Neural progenitor cell (in vitro differentiated cells): ENCODE measurements at places on chromosomes 7 and 10.
A peak's percentile ranks its signal among the peaks of the same experiment; 100 is the strongest.

- no peak overlapping the region for H3K4me3 ChIP-seq
- H3K27me3 ChIP-seq, result no peaks in the 10 kb centered on the region
- H3K4me1 ChIP-seq, result no peaks in the 10 kb centered on the region
- DNase-seq, result no peak
These were observed 166.0 kb upstream of the EEPD1 start for GRCh38 chr7:35987016-35987415.

DNA sequence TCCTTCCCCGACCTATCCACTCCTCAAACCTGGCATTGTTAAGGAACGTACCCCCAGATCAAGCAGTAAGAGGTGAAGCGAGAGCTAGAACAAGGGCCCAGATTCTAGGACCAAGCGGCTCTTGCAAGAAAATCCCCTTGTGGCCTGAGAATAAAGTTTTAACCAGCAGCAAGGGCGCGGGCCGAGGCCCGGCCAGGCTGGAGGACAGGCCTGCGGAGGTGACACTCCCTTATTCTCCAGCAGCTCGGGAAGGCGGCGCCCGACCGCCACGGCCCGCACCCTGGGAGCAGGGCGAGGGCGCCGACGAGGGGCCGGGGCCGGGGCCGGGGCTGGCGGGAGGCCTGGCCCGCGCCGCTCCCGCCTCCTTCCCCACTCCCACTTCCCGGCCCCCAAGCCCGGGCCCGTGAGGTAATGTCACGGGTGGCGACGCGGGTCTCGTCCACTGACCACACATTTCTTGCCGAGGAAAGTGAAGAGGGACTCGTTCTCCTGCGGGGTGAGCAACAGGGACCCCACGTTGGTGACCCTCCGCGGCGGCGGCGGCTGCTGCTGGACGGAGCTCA lies 551 bp downstream of the WASL start:
- H3K4me3 ChIP-seq, result peak overlapping the region; percentile 96
- no peaks in the 10 kb centered on the region for H3K36me3 ChIP-seq
- peaks cover 54% of the 10 kb centered on the region for H3K4me1 ChIP-seq
- H3K27ac ChIP-seq, result peak overlapping the region; percentile 96

- H3K27me3 ChIP-seq, result no peaks in the 10 kb centered on the region
- H3K36me3 ChIP-seq, result no peaks in the 10 kb centered on the region
- H3K4me3 ChIP-seq, result no peak overlapping the region
- no peak for DNase-seq
- peaks cover 3% of the 10 kb centered on the region for H3K4me1 ChIP-seq
These were observed 216.3 kb upstream of the NRP1 start for GRCh38 chr10:33550811-33551210.

- DNase-seq, result no peak
- no peaks in the 10 kb centered on the region for H3K27me3 ChIP-seq
- no peaks in the 10 kb centered on the region for H3K36me3 ChIP-seq
- no peak overlapping the region for H3K27ac ChIP-seq
These were observed 25.8 kb downstream of the EMX2 start for GRCh38 chr10:117568334-117568733.

GRCh38 chr10:17060289-17060688 lies 69.3 kb downstream of the CUBN start:
- no peak overlapping the region for H3K4me3 ChIP-seq
- H3K27ac ChIP-seq, result no peak overlapping the region
- H3K4me1 ChIP-seq, result no peaks in the 10 kb centered on the region
- no peaks in the 10 kb centered on the region for H3K27me3 ChIP-seq

DNA sequence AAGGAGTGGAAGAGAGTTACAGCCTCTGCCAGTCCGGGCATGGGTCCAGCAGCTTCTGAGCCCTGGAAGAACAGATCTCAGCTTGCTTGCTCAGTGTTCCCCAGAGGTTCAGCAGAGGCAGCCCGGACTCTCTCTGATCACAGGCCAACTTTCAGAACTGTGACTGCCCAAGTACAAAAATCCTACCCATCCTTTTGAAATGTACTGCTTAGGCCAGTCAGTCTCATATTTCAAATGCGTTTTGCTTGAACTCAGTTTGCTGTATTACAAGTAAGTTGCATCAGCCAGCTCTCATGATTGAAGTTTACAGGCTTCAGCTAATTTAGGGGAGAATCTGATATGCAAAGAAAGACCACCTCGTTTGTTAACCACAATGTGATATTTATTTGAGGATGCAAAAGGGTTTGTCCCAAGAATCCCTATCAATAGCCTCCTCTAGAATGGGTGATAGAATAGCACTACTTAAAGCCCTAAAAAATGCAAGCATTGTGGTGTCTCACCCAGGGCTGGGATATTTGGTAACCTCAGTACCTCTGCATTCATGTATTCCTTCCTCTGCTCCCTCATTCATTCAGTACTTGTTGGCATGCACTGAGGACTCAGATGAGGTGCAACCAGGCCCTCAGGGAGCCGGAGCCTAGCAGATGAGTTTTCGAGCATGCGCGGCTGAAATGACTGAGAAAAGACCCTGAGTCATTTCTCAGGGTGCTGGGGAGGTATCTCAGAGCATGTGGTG lies 7.0 kb downstream of the AIMP2 start:
- no peak overlapping the region for H3K27ac ChIP-seq
- H3K4me1 ChIP-seq, result no peaks in the 10 kb centered on the region
- no peak overlapping the region for H3K4me3 ChIP-seq
- H3K36me3 ChIP-seq, result no peaks in the 10 kb centered on the region
- H3K27me3 ChIP-seq, result no peaks in the 10 kb centered on the region

DNA sequence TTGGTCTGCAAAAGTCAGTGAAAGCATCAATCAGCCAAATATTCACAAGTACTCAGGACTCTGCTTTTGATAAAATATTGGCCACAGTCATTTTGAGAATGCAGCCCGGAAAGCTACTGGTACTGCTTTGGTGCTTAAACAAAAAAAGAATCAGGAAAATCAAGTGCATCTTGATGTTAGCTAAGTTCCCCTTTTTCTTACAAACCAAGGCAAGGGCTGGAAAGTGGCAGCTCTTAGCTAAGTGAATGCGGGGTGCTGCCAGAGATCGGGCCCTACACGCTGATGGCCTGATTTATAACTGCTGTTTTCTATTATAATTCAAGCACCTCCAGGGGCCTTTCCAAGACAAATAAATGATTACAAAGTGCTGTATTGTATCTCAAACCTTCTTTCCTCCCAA lies 136.8 kb upstream of the MGMT start:
- no peaks in the 10 kb centered on the region for H3K27me3 ChIP-seq
- no peak overlapping the region for H3K4me3 ChIP-seq
- peaks cover 2% of the 10 kb centered on the region for H3K4me1 ChIP-seq

DNA sequence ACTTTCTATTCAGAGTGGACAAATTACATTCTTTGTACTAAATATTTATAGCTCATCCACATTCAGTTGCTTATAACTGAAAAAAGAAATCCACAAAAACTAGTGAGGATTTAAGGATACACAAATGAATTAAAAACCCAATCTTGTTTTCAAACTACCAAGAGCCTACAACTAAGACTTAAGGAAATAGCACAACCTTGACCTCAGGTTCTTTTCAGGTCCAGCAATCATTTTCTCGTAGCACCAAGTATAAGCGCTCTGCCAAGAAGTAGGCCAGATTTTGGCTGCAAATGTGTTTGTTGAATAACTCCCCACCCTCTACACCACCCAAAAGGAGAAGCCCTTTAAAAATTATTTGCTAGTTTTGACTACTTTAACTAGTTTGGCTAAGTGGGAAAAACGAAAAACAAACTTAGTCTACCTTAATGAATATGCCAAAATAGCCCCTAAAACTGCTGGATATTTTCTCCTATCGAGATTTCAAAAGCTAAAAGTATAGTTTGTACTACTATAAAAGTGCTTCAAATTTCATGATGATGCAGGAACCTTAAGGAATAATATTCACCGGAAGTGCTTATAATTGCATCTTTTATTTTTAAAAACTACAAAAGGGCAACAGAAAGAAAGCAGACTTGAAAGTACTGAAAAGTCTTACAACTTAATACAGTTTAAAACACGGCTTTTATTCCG lies 2.7 kb upstream of the KMT2E start:
- H3K27me3 ChIP-seq, result no peaks in the 10 kb centered on the region
- no peak overlapping the region for H3K27ac ChIP-seq
- H3K4me1 ChIP-seq, result peaks cover 14% of the 10 kb centered on the region
- H3K36me3 ChIP-seq, result no peaks in the 10 kb centered on the region

DNA sequence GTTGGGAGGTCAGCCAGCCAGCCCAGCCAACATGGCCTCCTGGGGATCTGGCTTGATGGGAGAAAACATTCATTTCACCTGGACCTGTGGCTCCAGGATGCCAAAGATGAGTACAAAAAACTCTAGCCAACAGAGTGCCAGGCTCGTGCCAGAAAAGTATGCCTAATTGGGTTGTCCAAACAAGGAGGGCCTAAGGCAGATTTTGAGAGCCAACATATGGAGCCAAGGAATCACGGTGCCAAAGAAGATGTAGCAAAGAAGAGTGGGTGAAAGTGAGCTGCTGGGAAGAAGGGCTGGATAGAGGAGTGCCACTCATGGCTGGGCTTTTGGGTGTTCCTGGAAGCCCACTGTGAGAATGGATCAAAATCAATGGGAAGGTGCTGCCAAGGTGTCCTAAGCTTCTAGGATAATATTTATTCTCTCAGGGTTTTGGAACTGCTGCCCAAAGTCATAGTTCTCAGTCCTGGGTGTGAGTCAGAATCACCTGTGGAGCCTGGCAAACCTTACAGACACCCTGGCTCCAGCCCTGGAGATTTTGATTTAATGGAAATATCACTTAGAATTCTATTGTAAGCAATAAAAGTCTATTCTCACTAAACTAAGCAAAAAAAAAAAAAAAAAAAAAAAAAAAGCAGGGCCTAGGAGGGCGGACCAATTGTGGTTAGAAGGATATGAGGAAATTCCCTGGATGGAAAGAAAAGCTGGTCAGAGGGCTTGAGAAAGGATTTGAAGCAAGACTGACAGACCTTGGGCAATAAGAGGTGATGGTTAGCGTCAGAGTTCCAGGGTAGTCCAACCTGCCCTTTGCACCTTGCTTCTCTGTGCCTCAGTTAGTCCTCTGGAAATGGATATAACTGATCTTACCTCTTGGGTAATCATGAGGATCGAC lies 182.2 kb upstream of the PRR15 start:
- no peak overlapping the region for H3K4me3 ChIP-seq
- no peaks in the 10 kb centered on the region for H3K36me3 ChIP-seq
- H3K27me3 ChIP-seq, result no peaks in the 10 kb centered on the region
- H3K4me1 ChIP-seq, result peaks cover 9% of the 10 kb centered on the region

- DNase-seq, result no peak
- no peaks in the 10 kb centered on the region for H3K36me3 ChIP-seq
- no peaks in the 10 kb centered on the region for H3K27me3 ChIP-seq
- H3K4me1 ChIP-seq, result peaks cover 23% of the 10 kb centered on the region
- H3K27ac ChIP-seq, result no peak overlapping the region
These were observed 615.9 kb upstream of the FOXK1 start for GRCh38 chr7:4066206-4066605.
